Hematopoietic multipotent progenitor cell treated with erythropoietin and hydrocortisone succinate and interleukin-3 and kit ligand, for 15 days (in vitro differentiated cells): ENCODE measurements at places on chromosomes 11 and 22.

GRCh38 chr11:114399490-114400215 is 658 bp downstream of the C11orf71 start:
- DNase-seq: no peak

- no peak for DNase-seq
These were observed 394.5 kb downstream of the TENM4 start for GRCh38 chr11:79046366-79046765.

- no peak for DNase-seq
These were observed 85.8 kb upstream of the FGF3 start for GRCh38 chr11:69904974-69905535.

DNA sequence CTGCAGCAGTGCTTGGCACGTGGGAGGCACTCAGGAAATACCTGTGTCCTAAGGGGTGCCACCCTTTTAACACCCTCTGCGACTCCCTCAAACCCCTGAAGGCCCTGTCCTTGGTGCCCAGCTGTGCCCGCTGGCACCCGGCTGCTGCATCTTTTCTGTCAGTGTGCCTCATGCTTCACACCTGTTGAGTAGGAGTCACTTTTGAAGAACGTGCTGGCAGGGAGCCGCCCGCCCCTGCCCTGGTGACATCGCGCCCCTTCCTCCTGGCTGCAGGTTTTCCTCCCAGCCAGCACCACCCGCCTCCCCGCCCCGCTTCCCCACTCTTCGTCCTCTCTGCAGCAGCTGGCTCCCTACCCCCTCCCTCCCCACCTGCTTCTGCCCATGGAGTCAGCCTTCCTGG is 17.8 kb downstream of the FRMD8 start:
- no peak for DNase-seq

DNA sequence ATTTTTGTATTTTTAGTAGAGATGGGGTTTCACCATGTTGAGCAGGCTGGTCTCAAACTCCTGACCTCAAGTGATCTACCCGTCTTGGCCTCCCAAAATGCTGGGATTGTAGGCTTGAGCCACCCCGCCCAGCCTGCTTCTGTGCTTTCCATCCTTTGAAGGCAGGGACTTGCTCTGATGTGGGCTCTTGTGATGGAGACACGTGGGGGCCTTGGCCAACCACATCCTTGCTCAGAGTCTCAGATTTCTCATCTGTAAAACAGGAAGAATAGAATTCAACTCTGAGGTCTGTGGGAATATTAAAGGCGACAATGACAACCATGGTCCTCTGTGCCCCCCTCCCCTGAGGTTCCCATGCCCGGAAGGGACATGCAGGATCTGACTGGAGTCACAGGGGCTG is 3.8 kb upstream of the GGA1 start:
- DNase-seq: no peak

GRCh38 chr11:110455718-110456117 is 26.0 kb downstream of the FDX1 start:
- DNase-seq: no peak

DNA sequence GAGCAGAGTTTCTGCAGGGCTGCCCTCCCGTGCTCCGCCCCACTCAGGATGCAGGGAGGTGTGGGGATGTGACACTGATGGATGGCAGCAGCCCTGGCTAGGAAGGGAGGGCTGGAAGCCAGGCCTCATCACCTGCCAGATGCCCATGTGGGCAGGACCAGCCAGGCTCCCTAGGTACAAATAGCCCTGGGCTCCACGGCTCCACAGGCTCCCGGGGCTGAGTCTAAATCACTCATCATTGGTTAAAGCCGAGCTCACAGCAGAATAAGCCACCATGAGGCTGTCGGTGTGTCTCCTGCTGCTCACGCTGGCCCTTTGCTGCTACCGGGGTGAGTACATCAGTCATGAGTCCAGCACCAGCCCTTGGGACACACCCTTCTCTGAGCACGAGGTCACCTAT is at the start of gene SCGB1D1:
SCGB1D1 (plus strand) TSS at position 206 of the 400 bp plus-strand sequence; CDS start at position 275, 69 bp downstream.
- no peak for DNase-seq

DNA sequence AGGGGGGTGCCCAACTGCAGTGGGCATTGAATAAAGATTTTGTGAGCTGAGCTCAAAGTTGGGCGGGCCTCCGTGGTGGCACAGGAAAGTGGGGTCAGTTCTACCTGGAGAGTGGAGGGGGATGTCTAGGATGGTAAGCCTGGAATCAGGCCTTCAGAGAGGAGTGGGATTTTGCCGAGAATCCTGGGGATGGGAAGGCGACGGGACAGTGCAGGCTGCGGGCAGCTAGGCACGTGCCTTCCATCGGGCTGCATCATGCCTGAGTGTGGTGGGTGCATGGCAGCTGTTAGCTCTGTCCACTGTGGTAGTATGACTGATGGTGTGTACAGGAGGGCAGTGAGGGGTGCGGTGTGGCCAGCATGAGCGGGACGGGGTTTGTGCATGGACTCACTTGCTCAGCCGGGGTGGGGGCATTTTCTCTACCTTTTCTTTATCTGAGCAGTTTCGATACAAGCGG is 3.6 kb downstream of the SHANK3 start:
- no peak for DNase-seq

- DNase-seq: no peak
These were observed 16.5 kb downstream of the USP35 start for GRCh38 chr11:78205256-78205655.

GRCh38 chr11:44290208-44290607 is 19.7 kb downstream of the ALX4 start:
- no peak for DNase-seq

GRCh38 chr11:8763070-8763685 is 80.6 kb downstream of the RPL27A start:
- DNase-seq: no peak

- DNase-seq: no peak
These were observed 230.3 kb downstream of the CSNK2A3 start for GRCh38 chr11:11122749-11123148.

- no peak for DNase-seq
These were observed 53.7 kb downstream of the TBC1D22A start for GRCh38 chr22:46815896-46816731.

GRCh38 chr11:7892059-7892699 is 38.9 kb downstream of the OR10A6 start:
- DNase-seq: no peak

DNA sequence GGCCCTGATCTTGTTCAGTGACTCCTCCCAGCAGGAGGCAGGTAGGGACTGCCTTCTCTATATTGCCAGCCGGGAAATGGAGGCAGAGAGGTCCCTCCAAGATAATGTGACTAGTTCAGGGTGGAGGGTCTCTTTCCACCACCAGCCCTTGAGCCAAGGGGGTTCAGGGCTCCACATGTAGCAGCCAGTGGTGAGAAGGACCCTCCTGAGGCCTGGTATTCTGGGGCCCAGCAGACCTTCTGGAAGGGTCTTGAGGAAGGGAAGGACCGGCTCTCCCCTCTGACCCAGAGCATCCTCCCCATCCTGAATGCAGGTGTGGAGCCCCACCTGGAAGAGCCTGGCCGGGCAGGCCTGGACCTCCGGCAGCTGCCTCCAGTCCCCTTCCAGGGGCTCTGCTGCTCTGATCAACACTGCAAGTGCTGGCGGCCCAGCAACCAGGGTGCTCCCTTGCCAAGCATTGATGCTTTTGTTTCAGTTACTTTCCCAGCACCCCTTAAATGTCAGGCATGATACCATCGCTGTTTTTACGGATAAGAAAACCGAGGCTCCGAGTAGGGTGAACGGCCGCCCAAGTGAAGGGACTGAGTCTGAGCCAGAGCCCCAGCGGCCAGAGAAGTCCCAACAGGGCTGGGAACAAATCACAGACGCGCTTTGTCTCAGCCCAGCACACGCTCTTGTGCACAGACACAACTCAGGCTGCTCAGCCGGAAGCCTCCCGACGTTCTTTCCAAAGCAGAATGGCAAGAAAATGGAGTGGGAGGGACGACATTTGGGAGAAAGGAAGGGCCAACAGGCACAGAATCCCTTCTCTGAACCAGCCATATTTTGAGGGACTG is 38.8 kb downstream of the DKK3 start:
- DNase-seq: no peak

GRCh38 chr11:972523-973211 is 47.0 kb downstream of the AP2A2 start:
- DNase-seq: no peak

DNA sequence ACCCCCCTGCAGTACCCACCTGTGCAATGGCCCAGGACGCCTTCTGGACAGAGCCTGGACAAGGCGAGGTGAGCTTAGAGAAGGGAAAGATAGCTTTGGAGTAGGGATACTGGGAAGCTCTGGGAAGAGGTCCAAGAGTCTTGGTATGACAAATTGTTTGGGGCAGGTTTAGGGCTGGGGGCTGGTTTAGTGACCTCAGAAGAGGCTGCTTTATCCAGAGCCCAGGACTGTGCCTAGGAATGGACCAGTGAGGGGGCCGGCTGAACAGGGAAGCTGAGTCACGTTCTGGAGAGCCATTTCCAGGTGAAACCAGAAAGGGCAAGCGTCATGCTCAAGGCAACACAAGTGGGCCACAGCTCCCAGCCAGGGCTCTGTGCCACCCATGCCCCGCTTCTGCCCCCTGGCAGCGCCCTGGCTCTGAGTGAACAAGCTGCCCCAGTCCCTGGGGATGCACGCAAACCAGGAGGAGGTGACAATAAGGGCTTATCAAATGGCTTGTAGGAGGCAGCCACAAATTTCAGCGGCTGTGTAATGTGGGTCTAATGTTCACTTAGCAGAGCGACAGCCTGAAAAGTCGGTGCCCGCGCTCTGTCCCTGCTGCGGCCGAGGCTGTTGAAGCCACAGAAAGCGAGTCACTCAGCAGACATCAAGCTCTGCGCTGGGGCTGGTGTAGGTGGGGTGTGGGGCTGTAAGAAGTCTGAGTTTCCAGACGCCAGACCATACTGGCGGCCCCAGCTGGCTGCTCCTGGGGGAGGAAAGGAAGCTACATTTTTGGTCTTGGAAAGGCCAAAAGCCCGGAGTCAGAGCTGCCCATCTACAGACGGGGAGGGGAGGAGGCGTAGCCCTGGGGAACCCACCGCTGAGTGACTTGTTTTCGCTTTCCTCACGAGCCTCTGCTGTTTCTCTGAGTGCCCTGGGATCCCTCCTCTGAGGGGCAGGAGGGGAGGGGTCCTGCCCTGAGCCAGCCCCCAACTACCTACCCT is 18.3 kb upstream of the SYT7 start:
- no peak for DNase-seq

DNA sequence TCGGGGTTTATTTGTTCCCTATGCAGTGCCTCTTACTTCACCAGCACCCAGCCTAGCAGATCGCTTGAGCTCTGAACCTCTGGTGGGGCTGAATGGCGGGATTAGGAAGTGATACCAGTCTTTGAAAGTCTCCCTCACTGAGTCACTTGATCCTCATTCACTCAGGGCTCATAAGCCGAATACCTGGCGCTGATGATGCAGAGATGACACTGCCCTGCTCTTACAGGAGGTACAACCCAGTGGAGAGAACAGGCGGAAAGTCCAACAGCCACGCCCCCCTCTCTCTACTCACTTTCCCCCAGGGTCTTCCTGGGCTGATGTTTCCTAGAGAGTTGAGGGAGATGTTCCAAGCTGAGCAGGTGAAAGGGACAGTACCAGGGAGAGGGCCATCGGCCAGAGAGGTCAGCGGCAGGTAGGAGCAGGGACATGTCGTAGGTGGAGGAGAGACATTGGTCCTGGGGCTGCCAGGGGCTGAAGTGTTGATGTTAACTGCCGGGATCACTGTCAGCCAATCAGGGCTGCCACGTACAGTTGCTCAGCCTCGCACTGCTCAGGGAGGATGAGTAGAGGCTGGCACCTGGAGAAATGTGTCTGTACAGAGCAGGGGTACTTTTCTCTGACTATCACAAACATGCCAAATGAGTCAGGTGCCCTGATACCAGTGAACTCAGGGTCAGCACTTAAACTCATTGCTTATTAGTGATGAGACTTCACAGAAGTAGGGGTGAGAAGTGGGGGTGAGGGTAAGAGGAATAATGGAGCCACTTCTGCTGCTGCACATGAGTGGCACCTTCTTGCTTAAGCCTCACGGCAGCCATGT is 9.9 kb upstream of the APOBEC3A start:
- no peak for DNase-seq

DNA sequence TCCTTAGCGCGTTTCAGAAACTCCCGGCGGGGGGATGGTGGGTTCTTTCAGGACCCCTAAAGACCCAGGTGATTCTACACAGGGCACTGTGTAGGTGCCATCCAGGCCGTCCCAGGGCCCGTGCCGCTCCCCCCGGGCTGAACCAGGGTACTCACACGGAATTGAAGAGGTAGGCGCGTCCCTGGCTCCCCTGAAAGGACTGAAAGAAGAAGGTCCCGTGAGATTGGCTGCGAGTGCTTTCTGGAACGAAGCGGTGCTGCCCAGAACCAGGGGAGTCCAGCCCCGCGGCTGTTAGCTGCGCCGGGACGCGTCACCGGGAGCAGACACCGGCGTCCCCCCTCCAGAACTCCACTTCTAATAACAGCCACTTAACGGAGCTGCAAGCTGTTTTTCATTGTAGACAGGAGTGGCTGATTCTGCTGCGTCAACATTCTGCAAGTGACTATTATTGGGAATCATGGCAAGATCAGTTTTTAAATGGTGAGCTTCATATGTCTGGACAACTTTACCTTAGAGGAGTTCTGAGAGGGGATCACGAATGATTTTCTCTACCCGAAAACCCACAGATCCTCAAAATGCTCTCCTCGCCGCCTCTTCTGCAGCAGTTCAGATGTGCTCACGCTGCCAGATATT is 31.8 kb downstream of the YPEL1 start:
- no peak for DNase-seq

DNA sequence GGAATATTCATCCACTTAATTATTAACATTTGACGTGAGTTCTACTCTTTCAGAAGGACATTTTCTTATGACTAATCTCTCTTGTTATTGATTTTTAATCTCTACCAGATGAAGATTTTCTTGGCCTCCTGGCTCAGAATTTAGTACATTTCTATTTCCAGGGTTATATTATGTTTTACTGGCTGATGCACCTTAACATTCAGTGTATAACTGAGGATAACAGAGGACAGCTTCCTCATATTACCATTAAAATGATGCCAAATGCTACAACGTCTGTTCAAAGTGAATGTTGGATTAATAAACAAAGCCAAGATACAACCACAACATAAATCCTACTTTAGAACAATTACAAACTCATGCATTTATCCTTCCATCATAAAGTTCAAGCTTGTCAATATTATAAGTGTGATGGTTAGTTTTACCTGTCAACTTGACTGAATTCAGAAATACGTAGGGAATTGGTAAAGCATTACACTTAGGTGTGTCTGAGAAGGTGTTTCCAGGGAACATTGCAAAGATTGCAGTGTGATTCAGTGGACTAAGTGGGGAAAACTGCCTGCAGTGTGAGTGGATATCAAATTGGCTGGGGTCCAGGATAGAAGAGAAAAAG is 485.2 kb downstream of the LRRC4C start:
- DNase-seq: no peak

- no peak for DNase-seq
These were observed 14.4 kb downstream of the MMP7 start for GRCh38 chr11:102516179-102516578.

- no peak for DNase-seq
These were observed 588.0 kb downstream of the BUD13 start for GRCh38 chr11:116184763-116185162.

GRCh38 chr11:59243633-59244032 is 30.9 kb upstream of the MPEG1 start:
- DNase-seq: no peak

GRCh38 chr22:45911601-45912271 is 65.2 kb downstream of the WNT7B start:
- DNase-seq: no peak

GRCh38 chr11:85827748-85828639 is 17.1 kb upstream of the SYTL2 start:
- no peak for DNase-seq

- no peak for DNase-seq
These were observed 8.5 kb upstream of the CYTH4 start for GRCh38 chr22:37273846-37274225.

GRCh38 chr11:69791276-69792180 is 16.4 kb upstream of the FGF4 start:
- no peak for DNase-seq

- DNase-seq: peak; percentile 83
These were observed 149.1 kb upstream of the RAG2 start for GRCh38 chr11:36746886-36747710.
